ENCODE measurements at places on chromosomes 3 and 15. TPM values are rescaled to one million over a fixed set of nuclear protein-coding genes. Genes with fewer than 3 reads are reported as not detected.

DNA sequence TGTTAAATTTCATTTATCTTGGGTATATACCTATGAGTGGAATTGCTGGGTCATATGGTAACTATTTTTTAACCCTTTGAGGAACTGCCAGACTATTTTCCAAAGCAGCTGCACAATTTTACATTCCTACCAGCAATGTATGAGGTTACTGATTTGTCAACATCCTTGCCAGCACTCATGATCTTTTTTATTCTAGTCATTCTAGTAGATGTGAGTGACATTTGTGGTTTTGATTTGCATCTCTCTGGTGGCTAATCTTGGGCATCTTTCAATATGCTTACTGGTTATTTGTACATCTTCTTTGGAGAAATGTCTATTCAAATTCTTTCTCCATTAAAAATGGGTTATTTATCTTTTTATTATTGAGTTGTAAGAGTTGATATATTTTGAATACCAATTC lies 21.3 kb upstream of the LRRC58 start:
- no peaks in the 10 kb centered on the region for H3K36me3 ChIP-seq
- no peaks in the 10 kb centered on the region for H3K27me3 ChIP-seq
- no peak overlapping the region for H3K27ac ChIP-seq
- no peak overlapping the region for H3K4me3 ChIP-seq
- H3K4me1 ChIP-seq = no peaks in the 10 kb centered on the region

DNA sequence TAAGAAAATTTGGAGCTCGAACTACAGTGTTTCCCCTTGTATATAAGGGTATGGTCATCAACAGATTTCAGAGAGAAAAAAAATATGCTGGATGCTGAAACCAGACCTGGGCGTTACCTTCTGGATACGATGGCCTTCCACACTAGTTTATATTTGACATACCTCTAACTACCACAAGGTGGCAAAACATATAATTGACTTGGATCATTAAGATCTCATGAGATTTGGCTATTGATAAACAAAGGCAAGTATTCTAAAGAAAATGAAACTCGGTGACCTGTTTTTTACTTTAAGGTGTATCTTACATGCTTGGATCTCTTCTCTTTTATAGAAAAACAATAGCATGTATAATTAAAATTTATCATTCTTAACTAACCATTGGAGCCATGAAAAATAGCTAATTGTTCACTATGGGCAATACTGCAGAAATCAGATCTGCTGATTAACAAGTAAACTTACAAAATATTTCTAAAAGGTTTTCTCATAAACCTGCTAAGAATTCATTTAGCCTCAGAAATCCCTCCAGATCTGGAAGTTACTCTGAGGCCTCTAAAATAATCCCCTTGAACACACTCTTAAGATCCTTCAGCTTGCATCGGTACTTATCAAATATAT lies 300.6 kb upstream of the KCNH8 start:
- DNase-seq = no peak
- H3K4me3 ChIP-seq = no peak overlapping the region
- no peaks in the 10 kb centered on the region for H3K36me3 ChIP-seq
- no peaks in the 10 kb centered on the region for H3K27me3 ChIP-seq
- H3K4me1 ChIP-seq = no peaks in the 10 kb centered on the region

GRCh38 chr15:40287505-40287904 lies 4.6 kb upstream of the ANKRD63 start:
- H3K4me3 ChIP-seq = no peak overlapping the region
- no peak overlapping the region for H3K27ac ChIP-seq
- no peaks in the 10 kb centered on the region for H3K36me3 ChIP-seq
- no peaks in the 10 kb centered on the region for H3K27me3 ChIP-seq
- DNase-seq = no peak

GRCh38 chr3:159824333-159824732 lies 164.3 kb upstream of the IL12A start:
- H3K36me3 ChIP-seq = no peaks in the 10 kb centered on the region
- no peaks in the 10 kb centered on the region for H3K27me3 ChIP-seq
- H3K4me1 ChIP-seq = no peaks in the 10 kb centered on the region
- H3K27ac ChIP-seq = no peak overlapping the region
- no peak overlapping the region for H3K4me3 ChIP-seq

- no peak overlapping the region for H3K4me3 ChIP-seq
- DNase-seq = no peak
- no peaks in the 10 kb centered on the region for H3K27me3 ChIP-seq
Observed at GRCh38 chr15:66595931-66596545, 30.2 kb upstream of the LCTL start.

- no peaks in the 10 kb centered on the region for H3K27me3 ChIP-seq
- H3K36me3 ChIP-seq = no peaks in the 10 kb centered on the region
- H3K4me1 ChIP-seq = no peaks in the 10 kb centered on the region
- H3K4me3 ChIP-seq = no peak overlapping the region
- no peak for DNase-seq
Observed at GRCh38 chr3:33145221-33145900, 31.5 kb downstream of the CRTAP start.

DNA sequence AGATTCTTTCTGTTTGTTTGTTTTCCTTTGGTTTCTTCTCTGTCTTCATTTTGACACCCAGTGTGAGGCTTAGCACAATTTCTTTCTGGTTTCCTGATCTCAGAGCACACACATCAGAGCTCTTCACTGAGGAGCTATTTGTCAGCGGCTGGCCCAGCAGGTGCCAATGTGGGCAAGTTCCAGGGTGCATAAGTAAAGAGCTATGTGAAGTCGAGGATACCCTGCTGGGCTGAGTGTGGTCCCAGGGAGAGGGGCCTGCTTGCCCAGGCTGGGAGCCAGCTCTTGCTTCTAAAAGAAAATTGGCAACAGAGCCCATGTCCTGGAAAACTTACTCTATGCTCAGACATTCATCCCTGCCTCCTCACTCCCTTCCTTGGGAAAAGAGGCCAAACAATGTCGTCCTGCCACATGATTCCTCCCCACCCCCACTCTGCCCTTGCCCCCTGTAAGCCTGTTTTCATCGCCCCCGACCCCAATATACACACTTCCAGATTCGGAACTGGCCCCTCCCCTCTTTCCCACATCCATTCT lies 101.2 kb downstream of the ST8SIA2 start:
- no peaks in the 10 kb centered on the region for H3K27me3 ChIP-seq
- H3K4me3 ChIP-seq = no peak overlapping the region
- no peaks in the 10 kb centered on the region for H3K4me1 ChIP-seq
- DNase-seq = no peak
- H3K36me3 ChIP-seq = no peaks in the 10 kb centered on the region

GRCh38 chr15:74545086-74545485 lies 4.1 kb downstream of the ARID3B start:
- H3K4me1 ChIP-seq = peaks cover 55% of the 10 kb centered on the region
- H3K27me3 ChIP-seq = no peaks in the 10 kb centered on the region
- H3K4me3 ChIP-seq = no peak overlapping the region
- DNase-seq = no peak

The RBM6 gene
- 195 TPM for total RNA-seq

The ENTPD3 gene
- total RNA-seq = not detected

Measured in naive thymus-derived CD4-positive, alpha-beta T cell (primary cell).